NCI-H82 (cell line): ENCODE measurements at places on chromosomes 5 and 9.

DNA sequence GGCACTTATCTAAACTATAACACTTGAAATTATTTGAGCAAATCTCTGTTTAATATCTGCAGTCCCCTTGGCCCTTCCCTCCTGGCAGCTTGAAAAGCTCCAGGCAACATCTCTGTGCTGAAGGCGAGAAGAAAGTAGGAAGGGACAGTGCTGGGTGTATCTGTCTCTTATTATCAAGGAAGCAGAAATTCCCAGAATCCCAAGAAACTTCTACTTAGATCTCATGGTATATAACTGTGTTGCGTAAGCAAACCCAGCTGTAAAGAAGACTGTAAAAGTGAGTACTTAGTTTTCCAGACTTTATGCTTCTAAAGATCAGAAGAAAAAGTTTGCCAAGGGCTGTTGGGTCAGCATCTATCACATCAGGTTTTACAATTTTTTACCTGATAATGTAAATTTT lies 1869.8 kb downstream of the MAT2B start:
- DNase-seq = no peak

DNA sequence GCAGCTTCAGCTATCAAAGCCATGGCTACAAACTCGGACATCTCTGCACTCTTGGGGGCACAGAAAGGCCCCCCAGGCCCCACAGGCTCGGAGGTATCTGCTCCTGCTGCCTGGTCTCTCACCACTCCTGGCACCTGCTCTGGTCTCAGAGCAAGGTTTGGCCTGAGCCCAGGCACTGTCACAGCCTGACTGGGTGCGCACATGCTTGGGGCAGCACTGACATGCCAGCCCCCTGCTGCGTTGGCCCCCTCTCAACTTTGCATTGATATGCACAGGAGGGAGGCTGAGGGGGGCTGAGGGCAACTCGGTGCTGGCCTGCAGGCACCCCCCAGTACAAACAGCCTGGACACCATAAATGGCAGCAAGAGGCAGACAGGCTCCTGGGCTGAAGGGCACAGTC lies 27.1 kb upstream of the GHR start:
- DNase-seq = no peak

- DNase-seq = no peak
Measured at GRCh38 chr5:56501781-56502557, 268.8 kb upstream of the ANKRD55 start.

DNA sequence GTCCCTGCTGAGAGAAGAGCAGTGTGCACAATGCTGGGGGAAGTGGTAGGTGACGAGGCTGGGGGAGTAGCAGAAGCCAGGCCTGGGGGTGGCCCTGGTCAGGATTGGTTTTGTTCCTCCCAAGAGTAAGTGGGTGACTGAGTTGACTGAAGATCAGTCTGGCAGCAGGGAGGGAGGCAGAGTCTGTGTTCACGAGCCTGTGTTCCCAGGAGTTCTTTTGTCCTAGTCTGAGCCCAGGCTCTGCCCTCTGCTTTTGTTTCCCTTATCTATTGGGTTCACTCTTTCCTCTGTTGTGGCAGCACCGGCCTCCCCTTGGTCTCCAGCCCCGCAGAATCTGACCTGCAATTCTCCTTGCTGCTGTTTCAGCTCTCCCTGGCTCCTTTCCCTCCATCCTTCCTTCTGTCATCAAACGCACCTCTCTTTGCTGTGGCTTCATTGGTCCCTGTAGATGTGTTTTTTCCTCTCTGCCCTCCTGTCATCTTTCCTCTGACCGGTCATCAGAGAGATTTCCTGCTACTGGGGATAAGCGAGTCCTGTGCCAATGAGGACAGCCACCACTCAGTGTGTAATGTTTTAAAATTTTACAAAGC lies 607.4 kb downstream of the KIF4B start:
- peak; percentile 5 for DNase-seq

DNA sequence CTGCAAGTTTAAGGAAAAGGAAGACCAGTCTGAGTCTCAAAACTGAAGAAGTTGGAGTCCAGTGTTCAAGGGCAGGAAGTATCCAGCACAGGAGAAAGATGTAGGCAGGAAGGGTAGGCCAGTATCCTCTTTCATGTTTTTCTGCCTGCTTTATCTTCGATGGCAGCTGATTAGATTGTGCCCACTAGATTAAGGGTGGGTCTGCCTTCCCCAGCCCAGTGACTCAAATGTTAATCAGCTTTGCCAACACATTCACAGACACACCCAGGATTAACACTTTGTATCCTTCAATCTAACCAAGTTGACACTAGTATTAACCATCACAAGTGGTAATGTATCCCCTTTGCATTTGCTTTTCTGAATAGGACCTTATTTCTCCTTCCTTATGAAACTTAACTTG lies 535.9 kb upstream of the FTMT start:
- peak; percentile 36 for DNase-seq

DNA sequence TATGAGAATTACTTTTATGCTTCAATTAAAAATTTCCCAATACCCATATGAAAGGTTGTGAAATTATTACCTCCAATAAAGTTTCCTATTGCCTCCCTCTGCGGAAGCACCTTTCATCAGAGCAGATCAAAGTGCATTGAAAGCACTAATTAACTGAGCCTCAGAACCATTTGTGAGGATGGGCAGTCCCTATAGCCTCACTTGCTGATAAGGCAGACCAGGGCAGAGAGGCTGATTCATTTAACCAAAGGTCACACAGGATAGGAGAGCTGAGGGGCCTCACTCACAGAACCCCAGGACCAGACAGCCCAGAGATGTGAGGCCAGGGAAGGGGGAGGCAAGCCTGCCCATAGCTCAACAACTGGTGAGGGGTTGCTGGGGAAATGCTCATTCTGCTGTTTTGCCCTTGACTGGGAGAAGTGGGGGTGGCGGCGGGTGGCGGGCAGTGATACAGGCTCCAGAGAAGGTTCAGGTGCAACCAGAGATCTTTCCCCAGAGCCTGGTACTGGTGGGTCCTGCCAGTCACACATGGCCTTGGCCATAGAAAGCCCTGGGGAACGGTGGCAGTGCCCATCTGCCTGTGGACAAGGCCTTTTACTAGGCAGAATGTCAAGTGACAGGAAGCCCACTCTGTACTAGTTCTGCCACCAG lies 57.9 kb downstream of the MACROH2A1 start:
- no peak for DNase-seq

DNA sequence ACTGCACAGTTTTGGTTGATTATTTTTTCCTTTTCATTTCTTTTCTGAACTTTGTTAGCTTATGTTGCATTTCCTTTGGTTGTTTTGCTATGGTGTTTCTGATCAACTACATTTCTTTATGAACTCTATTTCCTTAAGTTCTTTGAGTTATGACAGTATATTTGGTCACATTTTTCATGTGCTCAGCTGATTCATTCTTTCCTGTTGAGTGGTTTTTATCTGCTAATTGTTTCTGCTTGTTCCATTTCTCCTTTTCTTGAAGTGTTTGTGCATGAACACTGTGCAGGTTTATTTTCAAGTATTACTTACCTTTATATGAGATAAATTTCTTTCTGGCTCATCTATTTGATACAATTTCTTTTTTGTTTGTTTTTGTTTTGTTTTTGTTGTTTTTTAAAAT lies 50.9 kb upstream of the MACIR start:
- DNase-seq = no peak
